Activated CD4-positive, alpha-beta T cell treated with anti-CD3 and anti-CD28 coated beads for 36 hours (primary cell): ENCODE measurements at places on chromosomes 12 and 14. TPM values are rescaled to one million over a fixed set of nuclear protein-coding genes. Genes with fewer than 3 reads are reported as not detected.

DNA sequence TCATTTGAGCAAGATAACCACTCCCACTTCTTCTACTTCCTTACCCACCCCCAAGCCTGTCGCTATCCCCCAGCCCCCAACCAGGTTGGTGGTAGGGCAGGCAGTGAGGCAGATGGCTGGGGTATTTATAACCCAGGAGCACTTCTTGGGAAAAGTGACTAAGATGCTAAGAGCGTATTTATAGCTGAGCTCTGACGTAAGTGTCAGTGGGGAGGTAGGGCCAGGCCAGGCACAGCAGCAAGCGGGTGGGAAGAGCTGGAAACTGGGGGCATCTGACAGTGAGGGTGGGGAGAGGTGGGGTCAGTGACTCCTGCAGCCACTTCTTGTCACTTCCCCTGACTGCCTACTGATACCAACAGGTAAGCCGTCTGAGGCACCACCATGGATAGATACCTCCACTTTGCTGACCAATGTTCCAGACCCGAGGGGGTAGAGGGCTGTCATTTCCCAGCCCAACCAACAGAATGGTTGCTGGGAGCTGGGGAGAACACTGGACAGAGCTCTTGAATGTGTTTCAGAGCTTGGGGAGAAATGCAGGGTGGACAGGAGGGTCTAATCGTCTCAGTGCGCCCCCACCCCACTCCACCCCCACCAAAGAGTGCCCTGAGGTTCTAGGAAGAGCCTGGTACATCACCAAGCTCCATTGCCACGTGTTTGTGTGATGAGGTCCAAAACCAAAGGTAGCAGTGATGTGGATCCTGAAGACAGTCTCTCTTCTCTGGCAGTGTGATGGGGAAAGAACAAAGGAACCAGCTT is 2.7 kb upstream of the INHBE start:
- no peaks in the 10 kb centered on the region for H3K36me3 ChIP-seq
- H3K4me3 ChIP-seq, result peak overlapping the region; percentile 31
- DNase-seq, result peak; percentile 48
- peak overlapping the region; percentile 47 for H3K27ac ChIP-seq
- H3K4me1 ChIP-seq, result peaks cover 26% of the 10 kb centered on the region

Gene UBE2N
- total RNA-seq, result 279 TPM

Gene TEDC1
- 31.8 TPM for total RNA-seq

DNA sequence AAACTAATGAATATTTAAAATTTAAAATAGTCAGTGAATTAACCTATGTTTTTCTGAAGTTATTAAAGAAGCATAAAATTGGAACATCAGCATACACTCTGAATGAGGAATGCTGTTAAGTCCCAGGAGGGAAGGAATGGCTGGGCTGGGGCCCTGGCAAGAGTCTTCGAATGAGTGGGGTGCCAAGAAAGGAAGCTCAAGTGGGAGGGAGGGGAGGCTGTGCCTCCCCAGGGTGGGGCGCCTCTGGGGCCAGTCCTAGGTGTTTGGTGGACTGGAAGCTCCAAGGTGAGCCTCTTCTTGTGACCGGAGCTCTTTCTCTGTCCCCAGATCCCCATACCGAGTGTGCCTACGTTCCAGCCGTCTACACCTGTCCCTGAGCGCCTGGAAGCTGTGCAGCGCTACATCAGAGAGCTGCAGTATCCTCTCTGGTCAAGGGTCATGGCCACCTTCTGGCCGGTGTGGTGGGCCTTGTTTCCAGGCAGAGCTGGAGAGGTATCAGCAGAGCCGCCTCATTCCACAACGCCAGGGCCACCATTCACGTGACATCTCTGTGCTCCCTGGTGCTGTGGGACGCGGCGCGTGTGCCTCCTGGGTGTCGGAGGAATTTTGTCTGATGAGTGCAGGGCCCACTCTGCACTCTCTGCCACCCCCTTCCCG is 8.5 kb downstream of the VASH1 start:
- no peak overlapping the region for H3K27ac ChIP-seq
- peaks cover 24% of the 10 kb centered on the region for H3K4me1 ChIP-seq
- no peaks in the 10 kb centered on the region for H3K36me3 ChIP-seq
- no peaks in the 10 kb centered on the region for H3K27me3 ChIP-seq
- DNase-seq, result no peak

Gene GYS2
- not detected for total RNA-seq

Gene CRIP1
- 186 TPM for total RNA-seq

DNA sequence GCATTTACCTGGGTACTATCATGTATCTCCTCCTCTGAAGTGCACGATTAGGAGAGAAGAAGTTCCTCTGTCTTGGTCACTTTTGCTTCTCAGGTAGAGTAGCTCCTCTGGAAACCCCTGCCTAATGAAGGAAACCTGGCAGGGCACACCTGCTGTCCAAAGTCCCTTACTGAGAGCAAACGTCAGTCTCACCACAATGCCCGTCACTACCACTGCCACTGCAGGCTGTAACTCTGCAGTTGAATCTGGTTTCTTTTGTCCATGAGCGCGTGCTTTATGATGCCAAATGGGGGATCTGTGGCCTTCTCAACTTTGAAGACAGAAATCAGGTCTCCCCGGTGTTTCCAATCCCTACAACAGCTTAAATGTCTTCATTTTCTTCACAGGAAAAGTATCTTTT is 1068.6 kb downstream of the BCL11B start:
- H3K4me1 ChIP-seq, result peaks cover 88% of the 10 kb centered on the region
- H3K27ac ChIP-seq, result peak overlapping the region; percentile 91
- DNase-seq, result no peak

Gene KCNMB4
- 0.94 TPM for total RNA-seq

DNA sequence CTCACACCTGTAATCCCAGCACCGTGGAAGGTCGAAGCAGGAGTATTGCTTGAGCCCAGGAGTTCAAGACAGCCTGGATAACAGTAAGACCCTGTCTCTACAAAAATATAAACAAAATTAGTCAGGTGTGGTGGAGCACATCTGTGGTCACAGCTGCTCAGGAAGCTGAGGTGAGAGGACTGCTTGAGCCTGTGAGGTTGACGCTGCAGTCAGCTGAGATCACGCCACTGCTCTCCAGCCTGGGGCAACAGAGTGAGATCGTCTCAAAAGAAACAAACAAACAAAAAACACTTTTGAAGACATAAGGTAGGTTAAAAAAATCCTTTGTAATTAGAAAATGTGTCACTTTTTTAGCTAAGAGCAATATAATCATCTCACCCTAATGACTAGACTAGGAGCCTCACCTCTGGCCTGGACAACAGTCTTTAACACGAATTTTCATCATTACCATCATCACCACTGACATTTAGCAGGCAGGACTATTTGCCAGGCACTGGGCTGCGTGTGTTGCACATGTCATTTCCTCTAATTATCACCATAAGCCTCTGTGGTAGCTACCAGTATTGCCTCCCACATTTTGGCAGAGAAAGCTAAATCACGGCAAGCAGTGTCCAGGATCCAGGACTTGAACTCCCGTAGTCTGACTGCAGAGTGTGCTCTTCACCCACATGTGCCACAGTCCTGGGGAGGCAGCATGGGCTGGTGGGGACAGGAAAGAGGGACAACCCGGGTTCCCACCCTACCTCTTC is 4.6 kb upstream of the SYCP3 start:
- H3K36me3 ChIP-seq, result peaks cover 16% of the 10 kb centered on the region
- no peak overlapping the region for H3K4me3 ChIP-seq
- H3K4me1 ChIP-seq, result no peaks in the 10 kb centered on the region
- no peak overlapping the region for H3K27ac ChIP-seq

Gene GLT1D1
- 0.30 TPM for total RNA-seq

DNA sequence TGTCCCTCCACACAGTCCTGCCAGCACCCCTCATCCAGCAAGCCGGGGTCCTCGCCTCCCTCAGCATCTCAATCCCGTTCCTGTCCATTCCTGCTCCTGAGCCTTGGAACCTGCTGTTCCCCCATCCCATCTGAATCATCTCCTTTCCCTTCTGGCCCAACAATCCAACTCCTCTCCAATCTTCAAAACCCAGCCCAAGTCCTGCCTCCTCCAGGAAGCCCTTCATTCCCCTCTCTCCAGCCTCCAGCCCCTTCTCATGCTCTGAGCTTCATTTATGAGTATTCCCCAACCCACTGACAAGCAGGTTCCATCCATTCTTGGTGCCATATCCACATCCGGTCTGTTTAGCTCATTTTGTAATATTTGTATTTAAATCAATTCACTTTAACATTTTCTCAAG is 128.1 kb downstream of the RIMBP2 start:
- no peaks in the 10 kb centered on the region for H3K4me1 ChIP-seq
- no peak overlapping the region for H3K27ac ChIP-seq
- peaks cover 2% of the 10 kb centered on the region for H3K27me3 ChIP-seq
- no peak overlapping the region for H3K4me3 ChIP-seq
- no peak for DNase-seq

Gene MORN3
- 2.6 TPM for total RNA-seq

DNA sequence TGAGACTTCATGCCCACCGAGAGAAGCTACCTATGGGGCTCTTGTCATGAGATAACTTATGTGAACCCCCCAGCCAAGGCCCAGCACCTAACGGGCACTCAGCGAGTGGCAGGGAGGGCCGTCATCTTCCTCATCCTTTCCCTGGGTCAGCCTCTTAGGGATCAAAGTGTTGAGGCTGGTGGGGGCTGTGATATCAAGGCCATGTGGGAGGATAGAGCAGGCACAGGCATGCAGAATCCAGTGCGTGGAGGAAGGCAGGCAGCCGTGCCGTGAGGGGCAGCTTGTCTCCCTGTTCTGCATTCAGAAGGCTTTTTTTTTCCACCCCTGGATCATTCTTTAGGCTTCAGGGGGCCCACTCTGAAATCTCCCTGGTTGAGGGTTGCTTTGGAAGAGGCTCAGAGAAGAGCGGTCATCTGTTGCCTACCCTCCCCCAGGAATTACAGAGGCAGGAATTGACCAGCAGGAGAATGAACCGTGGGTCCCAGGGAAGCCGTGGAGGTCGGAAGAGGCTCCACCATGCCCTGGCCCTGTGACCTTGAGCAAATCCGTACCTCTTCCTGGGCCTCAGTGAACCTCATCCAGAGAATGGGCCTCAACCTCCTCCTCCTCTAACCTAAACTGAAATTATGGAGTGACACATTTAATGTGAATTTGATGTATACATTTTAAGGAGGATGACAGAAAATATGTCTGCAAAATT is 62.8 kb downstream of the BEGAIN start:
- no peak overlapping the region for H3K4me3 ChIP-seq
- no peak overlapping the region for H3K27ac ChIP-seq
- DNase-seq, result no peak
- H3K27me3 ChIP-seq, result no peaks in the 10 kb centered on the region

DNA sequence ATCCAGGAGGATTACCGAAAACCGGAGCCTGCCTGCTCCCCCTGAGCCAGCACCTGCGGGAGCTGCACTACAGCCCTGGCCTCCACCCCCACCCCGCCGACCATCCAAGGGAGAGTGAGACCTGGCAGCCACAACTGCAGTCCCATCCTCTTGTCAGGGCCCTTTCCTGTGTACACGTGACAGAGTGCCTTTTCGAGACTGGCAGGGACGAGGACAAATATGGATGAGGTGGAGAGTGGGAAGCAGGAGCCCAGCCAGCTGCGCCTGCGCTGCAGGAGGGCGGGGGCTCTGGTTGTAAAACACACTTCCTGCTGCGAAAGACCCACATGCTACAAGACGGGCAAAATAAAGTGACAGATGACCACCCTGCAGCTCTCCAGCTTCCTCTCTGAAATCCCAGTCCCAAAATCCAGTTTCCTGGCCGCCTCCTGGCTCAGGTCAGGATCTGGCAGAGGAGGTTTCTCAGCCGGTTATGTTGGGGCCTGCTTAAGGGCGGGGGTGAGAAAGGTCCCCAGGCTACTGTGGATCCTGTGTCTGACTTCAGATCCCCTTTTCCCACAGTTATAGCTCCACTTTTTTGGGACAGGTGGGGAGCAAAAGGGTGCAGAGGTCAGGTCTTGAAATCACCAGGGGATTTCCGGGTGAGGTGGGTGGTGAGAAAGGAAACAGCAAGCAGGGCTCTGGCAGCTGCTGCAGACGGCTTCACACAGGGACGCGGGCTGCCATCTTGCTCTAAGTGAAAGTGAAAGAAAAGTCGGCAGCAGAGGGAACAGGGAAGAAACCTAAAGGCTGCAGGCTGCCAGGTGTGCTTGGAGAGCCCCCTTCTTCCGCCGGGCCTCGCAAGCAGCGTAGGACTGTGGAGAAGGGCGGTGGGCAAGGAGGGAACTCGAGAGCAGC is at the start of gene TAPBPL:
TSS of gene TAPBPL (plus strand) at position 695 of the 897 bp plus-strand sequence. CDS start 207 bp downstream, outside the sequence.
- H3K4me1 ChIP-seq, result peaks cover 67% of the 10 kb centered on the region
- DNase-seq, result peak; percentile 91
- H3K27ac ChIP-seq, result peak within 1 kb of the TSS; percentile 99
- H3K27me3 ChIP-seq, result no peaks in the 10 kb centered on the region
